ENCODE measurements at places on chromosomes 2 and 18.

DNA sequence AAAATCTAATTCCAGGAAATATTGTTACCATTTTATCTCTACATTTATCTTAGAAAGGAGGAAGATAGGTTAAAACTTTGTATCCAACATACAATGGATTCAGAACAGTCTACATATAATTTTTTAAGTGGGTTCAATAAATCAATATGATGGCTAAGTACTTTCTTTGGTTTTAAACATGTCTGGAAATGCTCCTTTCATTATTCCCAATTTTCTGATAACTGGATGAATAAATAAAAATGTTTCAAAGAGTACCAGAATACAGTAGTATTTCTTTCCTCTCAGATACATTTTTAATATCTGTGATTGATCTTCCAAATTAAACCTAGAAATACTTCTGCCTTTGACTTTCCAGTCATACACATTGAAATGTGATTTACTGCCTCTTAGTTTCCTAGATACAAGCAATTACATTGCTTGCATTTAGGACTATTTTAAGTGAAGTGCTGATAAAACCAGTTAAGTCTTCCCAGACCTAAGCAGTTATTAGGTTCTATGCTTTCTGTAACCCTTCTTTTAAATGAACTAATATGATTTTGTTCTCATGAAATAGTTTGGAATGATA lies 283.5 kb downstream of the CCDC178 start:
- DNase-seq, result no peak

DNA sequence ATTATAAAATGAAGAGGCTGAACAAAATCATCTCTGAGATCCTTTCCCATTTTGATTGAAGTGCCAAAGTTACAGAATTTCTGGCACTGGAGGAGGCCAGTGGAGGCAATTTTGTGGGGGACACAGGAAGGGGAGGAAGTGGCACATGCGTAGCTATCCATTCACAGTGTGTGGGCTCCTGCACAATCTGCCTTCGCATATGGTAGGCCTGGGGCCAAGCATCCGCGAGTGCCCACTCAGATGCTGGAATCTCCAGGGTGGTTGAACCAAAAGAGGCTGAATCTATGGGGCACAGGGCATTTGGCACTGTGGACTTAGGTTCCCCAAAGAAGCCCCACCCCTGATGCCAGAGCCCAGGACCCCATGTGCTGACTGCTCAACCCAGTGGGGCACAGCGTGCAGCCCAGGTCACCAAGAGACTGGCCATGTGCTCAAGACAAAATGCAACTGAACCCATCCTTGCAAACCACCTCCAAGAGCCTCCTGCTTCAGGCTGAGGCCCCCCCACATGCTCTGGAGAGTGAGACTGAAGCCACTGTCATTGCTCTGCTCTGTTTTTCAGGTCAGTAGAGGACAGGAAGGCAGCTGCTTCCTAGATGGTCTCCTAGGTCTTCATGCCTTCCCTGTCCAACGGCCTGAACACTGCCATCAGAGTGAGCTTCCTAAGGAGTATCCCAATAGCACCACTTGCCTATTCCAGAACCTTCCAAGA lies 28.5 kb downstream of the ST8SIA5 start:
- DNase-seq, result no peak

GRCh38 chr18:39871961-39872360 lies 2083.1 kb upstream of the PIK3C3 start:
- no peak for DNase-seq

DNA sequence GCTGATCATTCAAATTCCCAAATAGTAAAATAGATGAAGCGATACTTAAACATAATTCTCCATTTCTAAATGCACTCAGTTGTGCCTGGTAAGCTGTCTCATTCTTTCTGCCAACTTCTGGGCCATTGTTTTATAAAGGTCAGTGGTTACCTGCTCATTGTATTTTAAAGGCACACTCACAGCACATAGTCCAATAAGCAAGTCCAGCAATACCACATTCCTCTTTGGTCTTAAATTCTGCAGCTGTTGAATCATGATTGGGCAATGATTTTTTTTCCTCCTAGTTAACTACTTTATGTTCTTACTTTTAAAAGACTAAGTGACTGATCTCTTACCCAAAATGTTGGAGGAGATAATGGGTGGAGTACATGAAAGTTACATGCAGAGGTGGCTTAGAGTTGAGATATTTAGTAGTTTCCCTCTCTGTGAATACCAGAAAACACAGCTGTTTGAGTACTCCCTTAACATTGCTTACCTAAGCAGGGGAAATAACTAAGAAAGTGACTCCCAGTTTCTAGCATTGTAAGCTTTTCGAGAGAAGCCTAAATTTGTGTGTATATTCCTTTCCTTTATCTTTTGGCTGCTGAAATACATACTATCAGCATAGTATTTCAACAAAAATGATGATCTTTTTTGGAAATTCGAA lies 220.7 kb downstream of the CAMKMT start:
- DNase-seq, result no peak

GRCh38 chr2:181752301-181752700 lies 72.0 kb upstream of the NEUROD1 start:
- no peak for DNase-seq

DNA sequence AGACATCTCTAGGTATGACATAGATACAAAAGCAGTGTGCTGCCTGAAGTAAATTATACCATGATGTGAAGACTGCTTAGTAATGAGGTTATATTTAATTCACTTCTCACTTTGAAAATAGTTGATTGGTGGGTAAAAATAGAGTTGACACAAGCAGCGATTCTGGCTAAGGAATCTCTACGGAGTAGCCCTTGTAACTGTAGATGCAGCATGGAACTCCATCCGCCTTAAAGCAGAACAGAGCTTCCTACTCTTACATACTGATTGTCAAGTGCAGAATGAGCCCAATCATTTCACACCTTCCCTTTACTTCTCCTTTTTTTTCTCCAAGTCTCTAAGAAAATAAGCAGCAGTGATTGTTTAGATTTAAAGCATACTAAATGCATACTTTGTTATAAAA lies 1594.6 kb upstream of the SLC39A10 start:
- DNase-seq, result no peak

DNA sequence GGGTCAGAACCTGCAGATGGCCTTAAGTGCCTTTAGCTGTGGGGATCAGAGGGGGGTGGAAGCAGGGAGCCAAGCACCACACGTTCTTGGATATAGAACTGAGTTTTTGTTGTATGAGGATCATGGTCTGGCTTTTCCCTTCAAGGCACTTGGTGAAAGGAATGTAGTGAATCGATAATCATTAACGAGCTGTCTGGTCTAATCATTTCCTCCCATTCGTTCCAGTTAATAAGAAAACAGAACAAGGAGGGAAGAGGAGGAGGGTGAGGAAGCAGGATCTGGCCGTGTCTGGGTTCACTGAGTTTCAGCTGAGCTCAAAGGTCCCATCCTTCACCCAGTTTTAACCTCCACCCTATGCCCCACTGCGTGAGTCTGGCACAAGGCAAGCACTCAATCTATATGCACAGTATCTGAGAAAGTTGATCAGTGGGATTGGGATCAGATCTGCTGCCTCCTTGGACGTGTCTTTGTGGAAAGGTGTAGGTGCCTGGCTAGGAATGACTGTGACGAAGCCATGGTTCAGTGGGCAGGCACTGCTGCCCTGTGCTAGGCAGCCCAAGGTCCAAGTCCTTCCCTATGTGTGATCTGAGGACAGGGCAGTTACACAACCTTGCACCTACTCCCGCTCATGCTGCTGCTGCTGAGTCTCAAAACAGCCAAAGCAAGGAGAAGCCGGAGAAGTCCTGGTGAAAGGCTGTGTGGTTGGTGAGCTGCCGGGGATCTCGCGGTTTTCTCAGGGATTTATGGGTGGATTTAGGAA lies 54.8 kb downstream of the GALNT14 start:
- DNase-seq, result no peak

DNA sequence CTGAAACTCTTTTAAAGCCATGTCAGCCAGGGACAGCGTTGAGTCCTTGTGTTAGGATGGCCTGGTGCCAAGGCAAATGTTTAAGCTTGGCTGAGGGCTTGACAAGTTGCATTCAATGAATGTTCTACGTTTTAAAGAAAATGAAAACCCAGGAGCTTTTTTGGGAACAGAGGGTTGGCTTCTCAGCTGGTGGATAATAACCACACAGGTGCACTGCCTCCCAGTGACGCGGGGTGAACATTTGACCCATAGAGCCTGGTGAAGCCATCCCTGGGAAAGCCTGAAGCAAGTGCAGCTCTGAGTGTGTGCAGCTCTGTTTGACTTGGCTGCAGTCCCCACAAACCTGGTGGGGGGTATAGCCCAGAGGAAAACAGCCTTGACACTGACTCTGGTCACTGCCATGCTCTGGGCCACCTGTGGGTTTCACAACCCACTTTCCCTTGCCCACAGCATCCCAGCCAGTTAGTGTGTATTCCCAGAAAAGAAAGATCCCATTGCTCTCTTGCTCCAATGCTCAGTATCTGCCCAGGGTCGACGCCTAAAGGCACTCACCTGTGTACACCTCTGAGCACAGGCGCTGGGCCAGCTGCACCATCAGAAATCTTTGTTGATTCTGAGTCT lies 874.9 kb downstream of the RNF144A start:
- DNase-seq, result no peak

GRCh38 chr2:54394392-54394791 lies 61.7 kb upstream of the SPTBN1 start:
- no peak for DNase-seq

GRCh38 chr2:842151-842803 lies 108.4 kb upstream of the SNTG2 start:
- DNase-seq, result no peak

DNA sequence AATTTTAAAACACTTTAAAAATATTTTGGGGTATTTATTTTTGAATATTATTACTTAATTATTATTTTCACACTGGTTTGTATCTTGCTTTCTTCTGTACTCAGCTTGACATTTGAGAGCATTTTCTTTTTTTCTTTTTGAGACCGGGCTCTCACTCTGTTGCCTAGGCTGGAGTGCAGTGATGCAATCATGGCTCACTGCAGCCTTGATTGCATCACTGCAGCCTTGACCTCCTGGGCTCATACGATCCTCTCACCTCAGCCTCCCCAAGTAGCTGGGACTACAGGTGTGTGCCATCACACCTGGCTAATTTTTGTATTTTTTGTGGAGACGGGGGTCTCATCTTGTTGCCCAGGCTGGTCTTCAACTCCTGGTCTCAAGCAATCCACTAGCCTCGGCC lies 79.9 kb upstream of the DLX2 start:
- no peak for DNase-seq

DNA sequence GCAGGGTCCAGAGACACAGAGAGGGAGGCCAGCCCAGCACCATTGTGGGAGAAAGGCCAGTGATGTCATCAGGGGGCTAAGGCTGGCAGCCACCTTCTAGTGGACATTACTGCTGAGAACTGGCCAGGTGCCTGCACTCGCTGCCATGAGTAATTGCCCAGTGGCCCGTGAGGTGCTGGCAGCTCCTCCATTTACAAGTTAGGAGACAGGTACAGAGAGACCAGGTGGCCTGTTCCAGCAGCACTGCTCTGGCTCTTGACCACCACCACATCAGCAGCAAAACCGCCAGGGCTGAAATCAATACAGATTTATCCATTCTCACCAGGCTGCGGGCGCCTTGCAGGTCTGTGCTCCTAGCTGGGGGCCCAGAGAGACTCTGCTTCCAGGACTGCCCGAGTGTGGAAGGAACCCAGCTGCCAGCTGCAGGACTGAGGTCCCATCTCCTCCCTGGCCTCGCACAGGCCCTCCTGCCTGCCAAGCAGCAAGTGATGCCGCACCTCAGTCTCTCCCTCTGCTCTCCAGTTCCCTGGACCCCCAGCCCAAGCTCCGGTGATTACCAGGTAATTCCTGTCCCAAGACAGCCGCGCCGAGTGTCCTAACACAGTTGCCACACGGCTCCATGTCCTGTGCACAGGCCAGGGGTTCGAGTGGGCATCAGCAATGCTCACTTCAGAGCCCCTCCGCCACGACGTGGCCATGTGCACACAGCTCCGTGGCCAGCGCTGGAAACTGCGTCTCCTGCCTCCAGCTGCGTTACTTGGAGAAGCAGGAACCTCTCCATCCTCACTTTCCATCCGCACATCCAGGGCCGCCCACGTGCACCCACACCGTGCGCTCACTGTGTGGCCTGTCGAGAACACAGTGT lies 101.0 kb upstream of the CTDP1 start:
- DNase-seq, result no peak

DNA sequence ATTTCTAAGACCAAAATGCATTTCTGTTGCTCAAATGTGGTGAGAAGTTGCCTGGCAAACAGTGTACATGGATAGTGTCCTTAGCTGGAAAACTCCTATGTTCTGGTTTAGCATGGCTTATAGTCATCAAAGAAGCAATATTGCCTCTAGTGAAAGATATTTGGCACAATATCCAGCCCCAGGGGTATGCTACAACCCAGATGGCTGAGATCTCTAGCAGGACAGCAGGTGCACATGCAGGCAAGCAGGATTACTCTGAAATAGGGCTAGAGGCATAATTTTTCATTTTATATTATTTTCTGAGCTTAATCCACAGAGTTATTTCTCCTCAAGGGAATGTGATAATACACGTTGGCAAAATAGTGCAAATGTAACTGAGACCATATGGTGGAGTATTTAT lies 34.0 kb downstream of the CCDC195 start:
- DNase-seq, result no peak

DNA sequence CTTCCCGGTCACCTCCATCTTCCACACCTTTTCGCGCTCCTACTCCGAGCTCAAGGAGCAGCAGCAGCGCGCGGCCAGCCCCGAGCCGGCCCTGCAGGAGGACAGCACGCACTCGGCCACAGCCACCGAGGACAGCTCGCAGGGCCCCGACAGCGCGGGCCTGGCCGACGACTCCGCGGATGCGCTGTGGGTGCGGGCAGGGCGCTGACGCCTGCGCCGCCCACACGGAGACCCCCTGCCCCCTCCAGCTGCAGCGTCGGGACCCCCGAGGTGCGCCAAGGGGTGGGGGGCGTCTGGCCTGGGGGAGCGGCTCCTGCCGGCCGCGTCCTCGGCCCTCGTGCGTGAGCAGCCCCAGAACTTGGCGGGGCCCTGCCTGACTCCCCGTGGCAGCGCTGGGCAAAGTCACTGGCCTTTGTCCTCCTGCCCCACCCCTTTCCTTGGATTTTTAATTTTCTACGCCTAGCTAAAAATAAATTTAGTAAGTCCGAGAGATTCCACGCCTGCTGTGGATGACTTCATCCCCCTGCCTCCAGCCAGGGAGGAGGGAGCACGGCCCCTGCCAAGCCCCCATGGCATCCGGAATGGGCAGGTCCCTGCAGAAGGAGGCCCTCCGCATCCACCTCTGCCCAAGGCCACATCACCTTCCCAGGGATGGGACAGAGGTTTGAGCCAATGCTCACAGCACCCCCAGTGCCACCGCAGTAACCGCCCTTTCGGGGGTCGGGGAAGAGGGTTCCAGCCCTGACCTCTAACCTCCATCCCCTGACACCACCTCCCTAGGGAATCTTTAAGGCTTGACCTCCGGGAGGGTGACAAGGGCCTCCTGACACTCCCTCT lies 51.6 kb downstream of the SLC66A2 start:
- no peak for DNase-seq

DNA sequence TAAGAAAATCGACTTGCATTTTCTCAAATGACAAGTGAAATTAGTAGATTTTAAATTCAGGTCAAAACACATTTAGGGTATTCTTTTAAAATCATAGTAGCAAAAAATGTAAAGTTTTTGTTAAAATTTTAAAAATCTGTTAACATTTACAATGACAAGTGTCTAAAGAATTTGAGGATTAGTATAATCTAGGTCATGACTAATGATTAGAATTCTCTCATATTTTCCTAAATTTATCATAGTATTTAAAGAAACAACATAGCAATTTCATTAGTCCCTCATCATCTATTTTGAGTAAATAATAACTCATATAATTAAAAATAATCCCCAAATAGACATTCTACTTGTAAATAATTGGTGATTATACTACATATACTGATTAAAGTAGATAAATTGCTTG lies 23.6 kb downstream of the THUMPD2 start:
- no peak for DNase-seq

Data from activated CD4-positive, alpha-beta T cell treated with anti-CD3 and anti-CD28 coated beads for 4 hours (primary cell).